Heart right ventricle (tissue), 16 donors: ENCODE measurements at places on chromosomes 2 and 18. TPM values are rescaled to one million over a fixed set of nuclear protein-coding genes. Genes with fewer than 3 reads are reported as not detected.

- H3K36me3 ChIP-seq = no peaks in the 10 kb centered on the region
- no peak overlapping the region for H3K27ac ChIP-seq
- no peak overlapping the region for H3K4me3 ChIP-seq
- no peaks in the 10 kb centered on the region for H3K4me1 ChIP-seq
- H3K27me3 ChIP-seq = no peaks in the 10 kb centered on the region
Observed at GRCh38 chr2:16442971-16443370, 222.7 kb downstream of the CYRIA start.

- no peaks in the 10 kb centered on the region for H3K36me3 ChIP-seq
- no peak for DNase-seq
- peaks cover 24% of the 10 kb centered on the region for H3K4me1 ChIP-seq
- no peaks in the 10 kb centered on the region for H3K27me3 ChIP-seq
- no peak overlapping the region for H3K4me3 ChIP-seq
Observed at GRCh38 chr2:55363636-55364035, 56.0 kb downstream of the CCDC88A start.

DNA sequence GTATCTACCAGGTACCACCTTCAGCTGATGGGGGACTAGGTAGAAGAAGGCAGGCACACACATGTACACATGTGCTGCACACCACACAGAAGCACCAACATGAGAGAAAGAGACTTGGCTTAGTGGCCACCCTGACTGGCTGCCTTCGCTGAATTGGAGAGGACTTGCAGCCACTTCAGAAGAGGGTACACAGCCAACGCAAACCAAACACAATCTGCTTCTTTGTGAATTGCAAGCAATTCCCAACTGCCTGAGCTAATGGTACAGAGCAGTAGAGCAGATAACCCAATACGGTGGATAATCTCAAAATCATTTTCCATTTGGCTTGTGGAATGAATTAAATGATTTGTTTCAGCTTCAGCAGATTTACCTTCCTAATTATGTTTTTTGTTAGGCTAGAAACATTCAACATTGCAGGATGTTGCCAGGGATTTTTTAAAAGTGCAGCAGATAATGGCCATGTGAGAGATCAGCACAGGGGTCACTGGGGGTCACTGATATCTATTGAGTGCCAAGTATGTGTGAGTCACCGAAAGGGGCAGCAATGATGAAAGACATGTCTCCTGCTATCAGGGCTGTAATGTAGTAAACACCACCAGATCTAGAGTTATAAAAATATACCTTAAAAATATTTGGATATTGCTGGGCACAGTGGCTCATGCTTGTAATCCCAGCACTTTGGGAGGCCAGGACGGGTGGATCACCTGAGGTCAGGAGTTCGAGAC, 652.6 kb downstream of the BCL11A start:
- no peak overlapping the region for H3K4me3 ChIP-seq
- no peaks in the 10 kb centered on the region for H3K36me3 ChIP-seq
- H3K27ac ChIP-seq = no peak overlapping the region

Gene CDK15
- total RNA-seq = 0.32 TPM

Gene HOXD1
- not detected for total RNA-seq

DNA sequence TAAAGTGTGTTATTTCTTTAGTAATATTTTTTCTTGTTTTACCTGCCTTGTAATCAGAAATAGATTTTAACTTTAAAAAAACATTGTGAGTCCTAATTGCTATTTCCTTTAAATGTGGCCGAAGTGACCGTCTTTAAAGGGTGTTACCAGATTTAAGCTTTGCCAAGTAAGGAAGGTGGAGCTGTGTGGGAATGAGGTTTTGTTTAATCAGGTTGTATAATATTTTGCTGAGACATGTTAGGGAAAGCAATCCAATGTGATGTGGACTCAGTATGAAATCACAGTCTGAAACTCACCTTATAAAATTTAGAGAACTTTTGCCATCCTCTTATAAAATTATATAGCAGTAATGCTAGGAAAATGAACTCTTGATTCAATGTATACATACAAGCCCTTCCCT, 32.9 kb upstream of the ITPRID2 start:
- H3K36me3 ChIP-seq = no peaks in the 10 kb centered on the region
- no peaks in the 10 kb centered on the region for H3K4me1 ChIP-seq
- no peak overlapping the region for H3K27ac ChIP-seq
- H3K27me3 ChIP-seq = no peaks in the 10 kb centered on the region
- DNase-seq = no peak

GRCh38 chr2:215693999-215694580, 258.2 kb upstream of the FN1 start:
- no peak for DNase-seq
- H3K4me1 ChIP-seq = peaks cover 11% of the 10 kb centered on the region
- H3K27ac ChIP-seq = no peak overlapping the region
- no peaks in the 10 kb centered on the region for H3K27me3 ChIP-seq
- H3K36me3 ChIP-seq = no peaks in the 10 kb centered on the region

GRCh38 chr2:112541315-112542122, 746 bp upstream of the POLR1B start:
- peak; percentile 72 for DNase-seq
- H3K4me1 ChIP-seq = peaks cover 5% of the 10 kb centered on the region
- peak overlapping the region; percentile 70 for H3K4me3 ChIP-seq
- no peaks in the 10 kb centered on the region for H3K27me3 ChIP-seq

Gene SLC16A14
- total RNA-seq = 4.5 TPM

Gene SLC9A4
- not detected for total RNA-seq

DNA sequence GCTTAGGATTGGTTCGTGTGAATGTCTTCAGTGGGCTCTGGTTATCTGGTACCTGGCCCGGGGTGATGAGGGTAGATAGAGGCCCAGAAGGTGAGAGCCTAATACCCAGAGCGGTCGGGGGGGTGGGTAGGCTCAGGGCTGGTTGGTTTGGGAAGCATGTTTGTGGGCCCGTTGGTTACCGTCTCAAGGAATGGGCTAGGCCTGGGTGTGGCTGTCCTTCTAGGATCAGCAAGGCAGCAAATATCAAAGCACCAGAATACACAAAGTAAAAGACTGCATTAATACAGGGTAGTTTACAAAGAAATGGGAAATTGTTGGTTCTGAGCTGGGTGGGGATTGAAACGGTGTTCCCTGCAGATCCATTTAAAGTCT, 6.0 kb upstream of the IL1R2 start:
- H3K4me3 ChIP-seq = no peak overlapping the region
- no peaks in the 10 kb centered on the region for H3K36me3 ChIP-seq
- DNase-seq = no peak
- H3K27ac ChIP-seq = no peak overlapping the region
- H3K27me3 ChIP-seq = no peaks in the 10 kb centered on the region

GRCh38 chr18:73245345-73245744, 377.6 kb upstream of the NETO1 start:
- H3K27ac ChIP-seq = no peak overlapping the region
- H3K27me3 ChIP-seq = no peaks in the 10 kb centered on the region
- no peak overlapping the region for H3K4me3 ChIP-seq
- H3K36me3 ChIP-seq = no peaks in the 10 kb centered on the region
- no peaks in the 10 kb centered on the region for H3K4me1 ChIP-seq

DNA sequence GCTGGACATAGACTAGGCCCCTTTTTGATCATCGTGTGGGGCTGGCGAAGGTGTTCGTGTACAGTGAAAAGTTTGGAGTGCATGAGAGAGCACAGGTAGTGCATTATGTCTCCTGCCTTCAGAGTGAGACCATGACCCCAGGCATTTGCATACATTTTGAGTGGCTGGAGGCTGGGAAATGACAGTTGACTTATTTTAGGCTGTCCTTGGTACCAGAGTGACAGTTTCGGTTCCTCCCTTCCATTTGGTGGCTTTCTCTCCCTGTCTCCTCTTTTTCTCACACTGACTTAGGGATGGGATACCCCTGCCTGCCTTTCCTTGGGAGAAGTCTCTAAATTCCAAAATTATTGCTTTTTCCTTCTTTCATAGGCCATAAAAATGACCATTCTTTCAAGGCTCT, 20.1 kb downstream of the SERPINB12 start:
- H3K36me3 ChIP-seq = no peaks in the 10 kb centered on the region
- no peak overlapping the region for H3K27ac ChIP-seq
- no peak overlapping the region for H3K4me3 ChIP-seq

DNA sequence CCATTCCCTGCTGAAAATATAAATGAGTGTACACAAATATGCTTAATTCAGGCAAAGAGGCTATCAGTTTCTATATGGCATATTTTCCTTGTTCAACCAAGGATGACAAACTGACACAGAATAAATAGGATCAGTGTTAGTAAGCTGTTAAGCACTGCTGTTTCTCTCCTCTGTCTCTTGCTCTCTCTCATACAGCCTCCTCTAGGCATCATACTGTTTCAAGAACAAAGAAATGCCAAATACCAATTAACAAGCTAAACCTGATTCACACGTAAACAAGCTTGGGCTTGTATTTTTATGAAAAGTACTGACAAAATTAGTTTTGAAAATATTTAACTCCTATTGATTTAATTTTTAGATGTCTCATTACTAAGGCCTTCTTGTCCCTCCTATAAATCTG, 1027.2 kb upstream of the ACVR2A start:
- H3K4me3 ChIP-seq = no peak overlapping the region
- H3K27me3 ChIP-seq = no peaks in the 10 kb centered on the region
- H3K4me1 ChIP-seq = no peaks in the 10 kb centered on the region
- no peak overlapping the region for H3K27ac ChIP-seq
- DNase-seq = no peak
- no peaks in the 10 kb centered on the region for H3K36me3 ChIP-seq

- no peaks in the 10 kb centered on the region for H3K36me3 ChIP-seq
- peaks cover 18% of the 10 kb centered on the region for H3K4me1 ChIP-seq
- no peaks in the 10 kb centered on the region for H3K27me3 ChIP-seq
- no peak overlapping the region for H3K4me3 ChIP-seq
Observed at GRCh38 chr2:136332436-136333095, 214.6 kb upstream of the CXCR4 start.

- H3K27me3 ChIP-seq = no peaks in the 10 kb centered on the region
- H3K27ac ChIP-seq = no peak overlapping the region
- no peaks in the 10 kb centered on the region for H3K36me3 ChIP-seq
- no peak for DNase-seq
- H3K4me1 ChIP-seq = no peaks in the 10 kb centered on the region
- no peak overlapping the region for H3K4me3 ChIP-seq
Observed at GRCh38 chr2:13495051-13495450, 778.3 kb downstream of the TRIB2 start.

- no peaks in the 10 kb centered on the region for H3K4me1 ChIP-seq
- H3K27ac ChIP-seq = no peak overlapping the region
- H3K36me3 ChIP-seq = no peaks in the 10 kb centered on the region
- H3K27me3 ChIP-seq = no peaks in the 10 kb centered on the region
- H3K4me3 ChIP-seq = no peak overlapping the region
Observed at GRCh38 chr2:4357121-4357520, 653.7 kb downstream of the DCDC2C start.

GRCh38 chr2:74094291-74094690, 53.4 kb downstream of the BOLA3 start:
- no peak overlapping the region for H3K4me3 ChIP-seq
- H3K36me3 ChIP-seq = peaks cover 7% of the 10 kb centered on the region
- H3K4me1 ChIP-seq = no peaks in the 10 kb centered on the region

Gene RIT2
- not detected for total RNA-seq

DNA sequence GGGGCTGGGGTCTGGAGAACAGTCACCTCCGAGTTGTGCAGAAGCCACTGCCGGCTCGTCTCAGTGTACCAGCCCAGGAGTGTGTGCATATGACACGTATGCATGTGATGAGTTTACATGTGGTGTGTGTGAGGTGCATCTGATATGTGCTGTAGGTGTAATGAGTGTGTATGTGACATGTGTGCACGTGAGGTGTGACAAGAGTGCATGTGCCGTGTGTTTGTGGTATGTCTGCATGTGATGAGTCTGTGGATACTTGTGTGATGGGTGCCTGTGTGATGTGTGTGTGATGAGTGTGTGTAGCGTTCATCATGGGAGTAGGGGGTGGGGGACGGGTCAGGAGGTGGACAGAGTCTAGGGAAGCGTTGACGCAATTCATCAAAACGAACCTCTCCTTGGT, 12.8 kb downstream of the NTSR2 start:
- H3K4me1 ChIP-seq = no peaks in the 10 kb centered on the region
- H3K27me3 ChIP-seq = peaks cover 14% of the 10 kb centered on the region
- DNase-seq = no peak
- H3K36me3 ChIP-seq = no peaks in the 10 kb centered on the region

- no peaks in the 10 kb centered on the region for H3K4me1 ChIP-seq
- H3K27ac ChIP-seq = no peak overlapping the region
- no peak for DNase-seq
- H3K4me3 ChIP-seq = no peak overlapping the region
- H3K27me3 ChIP-seq = peaks cover 41% of the 10 kb centered on the region
- no peaks in the 10 kb centered on the region for H3K36me3 ChIP-seq
Observed at GRCh38 chr18:79640064-79640672, 39.4 kb upstream of the CTDP1 start.

Gene EML6
- 0.12 TPM for total RNA-seq

Gene LRRTM1
- 0.64 TPM for total RNA-seq

DNA sequence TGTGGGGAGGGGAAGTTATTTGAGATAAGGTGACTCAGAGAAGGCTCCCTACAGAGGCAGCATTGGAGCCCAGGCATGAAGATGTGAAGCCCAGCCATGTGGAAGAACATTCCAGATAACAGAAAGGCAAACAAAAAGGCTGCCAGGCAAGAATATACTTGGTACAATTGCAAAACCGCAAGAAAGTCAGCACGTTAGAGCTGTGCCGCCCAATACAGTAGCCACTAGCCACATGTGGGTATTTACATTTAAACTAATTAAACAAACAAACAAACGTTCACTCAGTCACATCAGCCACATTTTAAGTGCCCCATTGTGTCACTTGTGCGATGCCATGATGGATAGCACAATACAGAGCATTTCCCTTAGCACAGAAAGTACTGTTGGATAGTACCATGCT, 179.6 kb downstream of the SATB2 start:
- H3K4me1 ChIP-seq = no peaks in the 10 kb centered on the region
- no peak overlapping the region for H3K4me3 ChIP-seq
- no peak overlapping the region for H3K27ac ChIP-seq
- DNase-seq = no peak

Gene CAPN14
- 0.28 TPM for total RNA-seq
